ENCODE measurements at places on chromosomes 5 and 9.

DNA sequence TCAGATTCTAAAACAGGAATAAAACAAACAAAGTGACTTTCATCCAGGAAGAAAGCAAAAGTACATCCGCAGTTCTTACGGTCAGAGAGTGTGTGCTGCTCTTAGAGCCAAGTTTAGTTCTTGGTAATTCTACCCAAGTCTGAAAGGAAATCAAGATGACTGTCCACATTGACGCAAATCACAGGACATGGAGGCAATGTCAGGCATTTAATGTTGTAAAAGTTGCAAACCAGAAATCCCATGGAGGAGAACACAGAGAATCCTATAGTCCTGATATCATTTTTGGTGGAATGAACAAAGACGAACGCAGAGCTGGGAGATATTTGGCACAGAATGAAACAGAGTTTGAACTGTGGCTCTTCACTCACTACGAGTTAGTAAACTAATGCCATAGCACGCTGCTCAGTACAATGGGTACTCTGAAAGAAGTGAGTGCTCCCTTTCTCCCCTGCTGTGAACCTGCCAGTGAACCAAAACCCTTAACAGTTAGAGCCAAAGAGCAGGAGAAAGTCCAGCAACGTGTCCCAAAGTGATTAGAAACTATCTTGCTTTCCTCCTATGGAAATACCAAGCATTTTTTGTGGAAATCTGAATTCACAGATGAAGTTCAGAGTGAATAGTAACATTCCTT, 74.3 kb downstream of the MUSK start:
- no peak for DNase-seq

- no peak for DNase-seq
These were observed 62.5 kb downstream of the CRB2 start for GRCh38 chr9:123418506-123418905.

DNA sequence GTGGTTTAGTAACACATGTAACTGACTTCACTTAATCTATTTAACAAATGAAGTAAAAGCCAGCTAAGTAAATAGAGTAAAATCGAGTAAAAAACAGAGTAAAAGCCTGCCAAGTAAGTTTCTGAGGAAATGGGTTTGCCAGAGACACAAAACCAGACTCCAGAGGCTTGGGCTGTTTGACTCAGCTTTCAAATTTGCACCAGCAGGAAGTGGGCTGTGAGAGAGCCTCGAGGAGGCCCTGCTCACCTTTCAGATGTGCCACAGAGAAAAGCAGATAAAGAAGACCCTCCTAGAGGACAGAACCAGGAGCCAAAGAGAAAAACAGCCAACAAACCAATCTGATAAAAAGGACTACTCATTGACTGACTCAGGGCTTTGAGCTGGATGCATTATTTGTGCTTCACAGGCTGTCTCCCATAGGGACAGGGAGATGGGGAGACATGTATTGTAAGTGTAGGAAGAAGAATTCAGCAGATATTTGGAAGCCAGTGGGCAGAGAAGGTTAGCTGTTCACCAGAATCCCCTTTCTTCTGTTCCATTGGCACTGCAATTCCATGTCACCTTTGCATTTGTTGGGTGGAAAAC, 14.4 kb upstream of the AMACR start:
- DNase-seq = peak; percentile 38

DNA sequence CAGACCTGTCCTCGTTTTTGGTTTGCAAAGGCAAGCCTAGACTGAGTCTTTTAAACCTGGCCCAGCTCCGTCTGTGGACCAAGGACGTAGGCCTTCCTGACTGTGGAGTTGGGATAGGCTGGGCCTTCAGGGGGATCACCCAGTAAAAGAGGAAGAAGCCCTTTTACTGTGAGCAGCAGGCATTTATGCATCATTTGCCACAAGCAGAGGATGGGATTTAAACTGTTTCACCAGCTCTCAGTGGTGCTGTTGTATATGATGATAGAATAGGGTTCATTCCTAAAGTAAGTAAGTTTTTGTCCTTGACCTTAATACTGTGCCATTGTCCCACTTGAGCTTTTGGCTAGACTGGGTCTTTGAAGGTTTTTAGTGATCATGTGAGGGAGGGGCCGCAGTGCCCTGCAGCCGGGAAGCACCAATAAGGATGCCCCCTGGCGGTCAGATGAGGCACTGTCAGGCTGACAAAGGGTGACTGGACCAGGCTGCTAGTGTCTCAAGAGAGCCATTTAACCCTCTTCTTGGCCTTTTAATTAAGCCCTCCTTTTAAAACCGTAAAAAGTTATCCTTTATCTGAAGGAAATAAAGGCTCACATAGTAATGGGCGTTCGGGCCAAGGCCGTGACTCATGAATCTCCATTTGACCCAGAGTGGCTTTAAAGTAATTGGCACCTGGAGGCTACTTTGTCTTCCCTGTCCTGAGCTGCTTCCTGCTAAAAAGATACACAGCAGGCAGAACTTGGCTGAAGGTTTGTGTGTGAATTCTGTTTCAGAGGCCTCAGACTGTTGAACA, 74.0 kb downstream of the UBAP1 start:
- DNase-seq = peak; percentile 50

- no peak for DNase-seq
These were observed 35.3 kb downstream of the OGN start for GRCh38 chr9:92369075-92369474.

DNA sequence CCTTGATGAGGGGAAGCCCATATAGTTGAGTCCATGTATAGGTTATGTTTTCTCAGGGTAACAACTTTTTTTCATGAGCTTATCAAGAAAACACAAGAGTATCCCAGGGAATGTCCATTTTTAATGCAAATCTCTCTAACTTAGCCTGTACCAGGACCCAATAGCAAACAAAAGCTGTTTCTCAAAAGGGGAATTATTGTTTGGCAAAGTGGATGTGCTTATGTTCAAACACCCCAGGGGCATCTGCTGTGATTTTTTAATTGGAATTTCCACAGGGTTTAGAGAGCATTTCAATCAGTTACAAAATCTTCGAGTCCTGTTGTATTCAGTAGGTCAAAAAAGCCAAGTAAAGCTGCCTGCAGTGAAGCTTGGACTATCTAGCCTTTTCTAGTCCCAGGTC, 33.4 kb upstream of the CSNK1G3 start:
- no peak for DNase-seq

- no peak for DNase-seq
These were observed 101.4 kb downstream of the ZNF462 start for GRCh38 chr9:106964329-106964728.

DNA sequence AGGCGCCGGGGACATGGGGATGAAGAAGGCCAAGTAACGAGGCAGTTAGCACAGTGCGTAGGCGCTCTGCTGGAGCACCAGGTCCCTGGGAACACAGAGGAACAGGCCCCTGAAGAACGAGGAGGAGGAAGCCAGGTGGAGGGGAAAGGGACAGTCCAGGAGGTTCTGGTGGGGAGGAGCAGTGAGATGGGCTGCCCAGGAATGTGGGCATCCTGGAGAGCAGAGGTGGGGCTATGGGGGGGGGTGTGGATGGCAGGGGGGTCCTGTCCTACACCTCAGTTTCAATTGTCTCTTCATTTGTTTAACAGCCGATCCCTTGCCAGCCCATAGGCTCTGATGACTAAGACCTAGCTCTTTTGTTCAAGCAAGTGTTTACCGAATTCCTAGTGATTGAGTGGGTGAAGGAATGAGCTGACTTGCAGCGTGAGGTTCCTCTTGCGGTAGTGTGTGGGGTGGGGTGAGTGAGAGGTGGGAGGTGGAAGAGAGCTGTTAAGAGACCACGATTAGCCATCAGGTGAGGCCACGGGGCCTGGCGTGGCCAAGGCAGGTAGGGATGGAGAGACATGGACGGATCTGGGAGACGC, 8.4 kb upstream of the PHYHD1 start:
- DNase-seq = no peak

DNA sequence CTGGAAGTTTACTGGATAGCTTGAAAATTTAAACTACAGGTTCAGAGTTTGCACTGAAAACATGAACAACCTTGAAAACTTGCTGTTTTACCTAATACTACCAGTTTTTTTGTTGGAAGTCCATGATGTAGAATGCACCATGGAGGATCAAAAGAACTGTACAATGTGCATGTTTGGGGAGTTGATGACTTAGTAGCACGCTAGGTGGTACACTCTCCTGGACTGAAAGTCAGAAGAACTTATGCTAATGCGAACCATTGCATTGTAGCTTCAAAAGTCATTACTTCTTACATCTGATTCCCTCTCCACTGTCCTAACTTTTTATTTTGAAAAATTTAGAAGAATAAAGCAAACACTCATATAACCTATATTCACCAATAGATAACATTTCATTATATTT, 211.0 kb downstream of the OSTF1 start:
- no peak for DNase-seq

DNA sequence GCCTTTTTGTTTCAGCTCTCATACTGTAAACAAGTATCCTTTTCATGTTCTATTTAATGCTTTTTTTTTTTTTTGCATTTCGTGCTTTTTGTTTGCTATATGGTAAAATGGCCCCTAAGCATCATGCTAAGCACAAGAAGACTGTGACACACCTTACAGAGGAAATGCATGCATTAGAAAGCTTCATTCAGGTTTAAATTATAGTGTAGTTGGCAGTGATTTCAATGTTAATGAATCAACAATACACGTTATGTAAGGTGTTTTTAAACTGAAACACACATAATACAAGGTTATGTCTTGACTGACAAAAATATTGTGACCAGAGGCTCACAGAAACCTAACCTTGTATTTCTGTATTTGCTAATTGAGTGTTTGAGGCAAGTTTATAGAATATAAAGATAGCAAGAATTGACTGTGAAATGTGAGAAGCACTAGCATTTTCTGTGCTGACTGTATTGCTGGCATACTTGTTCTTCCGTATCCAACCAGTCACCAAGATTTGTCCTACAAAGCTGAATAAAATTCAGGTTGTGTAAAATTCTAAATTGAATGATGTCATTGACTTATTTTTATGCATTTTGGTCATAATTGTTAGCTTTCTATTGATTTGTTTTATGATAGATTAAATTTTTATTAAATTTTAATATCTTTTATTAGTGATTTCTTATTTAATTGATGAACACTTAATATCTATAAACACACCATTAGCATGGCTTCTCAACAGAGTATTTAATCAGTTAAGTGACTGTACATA, 4.1 kb downstream of the CFAP95 start:
- no peak for DNase-seq

DNA sequence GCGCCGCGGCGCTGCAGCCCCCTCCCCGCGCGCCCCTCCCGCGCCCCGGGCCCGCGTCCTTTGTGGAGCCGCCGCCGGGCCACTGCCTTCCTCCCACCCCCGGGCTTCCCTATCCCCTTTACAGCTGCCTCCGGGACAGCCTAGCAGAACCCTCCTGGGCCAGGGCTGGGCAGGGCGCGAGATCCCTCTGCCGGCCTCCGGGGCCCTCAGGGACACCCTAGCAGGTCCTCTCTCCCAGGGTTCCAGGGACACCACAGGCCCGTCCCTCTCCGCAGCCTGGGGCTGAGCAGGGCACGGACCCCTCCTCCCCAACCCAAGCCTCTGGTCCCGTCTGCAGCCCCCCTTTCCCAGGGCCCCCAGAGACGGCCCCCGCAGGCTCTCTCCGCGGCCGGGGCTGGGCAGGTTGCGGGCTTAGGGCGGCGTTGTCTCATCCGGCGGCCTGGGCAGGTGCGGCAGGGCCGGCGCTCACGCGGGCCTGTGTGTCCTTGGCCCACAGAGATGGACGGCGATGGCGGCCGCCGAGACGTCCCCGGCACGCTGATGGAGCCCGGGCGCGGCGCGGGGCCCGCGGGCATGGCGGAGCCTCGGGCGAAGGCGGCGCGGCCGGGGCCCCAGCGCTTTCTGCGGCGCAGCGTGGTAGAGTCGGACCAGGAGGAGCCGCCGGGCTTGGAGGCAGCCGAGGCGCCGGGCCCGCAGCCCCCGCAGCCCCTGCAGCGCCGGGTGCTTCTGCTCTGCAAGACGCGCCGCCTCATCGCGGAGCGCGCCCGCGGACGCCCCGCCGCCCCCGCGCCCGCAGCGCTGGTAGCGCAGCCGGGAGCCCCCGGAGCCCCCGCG, 710 bp downstream of the WNK2 start:
- no peak for DNase-seq

- no peak for DNase-seq
These were observed 2277.6 kb downstream of the MAT2B start for GRCh38 chr5:165783024-165783423.

DNA sequence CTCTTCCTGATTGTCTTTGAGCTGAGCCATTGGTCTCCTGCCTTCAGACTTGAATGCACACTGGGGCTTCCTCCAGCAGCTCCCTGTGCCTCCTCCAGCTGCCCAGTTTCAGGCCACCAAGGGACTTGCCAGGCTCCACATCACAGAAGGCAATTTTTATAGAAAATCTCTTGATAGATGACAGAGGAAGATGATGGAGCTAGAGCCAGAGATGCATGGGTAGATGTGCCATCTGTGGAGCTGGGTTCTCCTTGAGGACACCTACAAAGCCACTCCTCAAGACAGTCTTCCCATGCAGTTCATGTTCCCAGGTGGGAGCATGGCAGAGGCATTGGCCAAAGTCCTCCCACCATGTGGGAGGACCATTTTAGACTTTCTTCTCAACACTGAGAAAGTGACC, 239.6 kb upstream of the IRX1 start:
- no peak for DNase-seq

- DNase-seq = no peak
These were observed 66.6 kb downstream of the CDC14B start for GRCh38 chr9:96553070-96553469.

GRCh38 chr9:110543631-110544051, 35.9 kb downstream of the SVEP1 start:
- DNase-seq = no peak

DNA sequence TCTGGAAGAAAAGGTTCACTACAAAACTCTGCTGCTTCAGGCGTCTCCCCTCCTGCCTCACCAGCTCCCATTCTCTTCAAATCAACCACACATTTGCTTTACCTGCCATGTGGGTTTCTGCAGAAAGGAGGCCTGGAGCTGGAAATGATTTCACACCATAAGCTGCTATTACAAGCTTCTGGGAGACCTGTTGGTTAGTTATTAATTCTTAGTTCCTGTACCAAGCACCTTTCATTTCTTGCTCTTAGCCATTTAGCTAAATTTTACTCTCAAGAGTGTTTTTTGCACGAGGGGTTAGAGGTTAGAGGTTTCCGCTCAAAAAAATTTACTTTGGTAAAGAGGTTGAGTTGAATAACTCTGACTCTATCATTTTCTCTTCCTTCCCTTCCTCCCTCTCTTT, 70.3 kb downstream of the MAP1B start:
- DNase-seq = no peak

- no peak for DNase-seq
These were observed 12.3 kb downstream of the SEPTIN8 start for GRCh38 chr5:132764671-132765238.

GRCh38 chr5:1375871-1376810, 31.2 kb upstream of the CLPTM1L start:
- no peak for DNase-seq

GRCh38 chr9:642014-642413, 199.5 kb upstream of the DMRT1 start:
- no peak for DNase-seq

GRCh38 chr5:133970325-133970909, 2.0 kb upstream of the C5orf15 start:
- DNase-seq = no peak

GRCh38 chr9:3296536-3296935, 229.3 kb downstream of the RFX3 start:
- no peak for DNase-seq

GRCh38 chr5:53170746-53171349, 61.3 kb upstream of the MOCS2 start:
- no peak for DNase-seq

All from activated T-helper 1 cell treated with anti-CD3 and anti-CD28 coated beads, Interleukin-12 subunit alpha, Interleukin-12 subunit beta, Interleukin-2, Interleukin-4 antibody, amounts not matched to agents 30 ng/mL and 10 ng/mL and 1 ng/mL, durations not matched to agents 14 hours and 24 hours and 36 hours (primary cell).